ENCODE measurements at places on chromosomes 2 and 18.

- no peak for DNase-seq
Measured at GRCh38 chr2:136246086-136246669, 128.2 kb upstream of the CXCR4 start.

GRCh38 chr2:230267556-230267955, 42.0 kb downstream of the SP140 start:
- DNase-seq, result no peak

DNA sequence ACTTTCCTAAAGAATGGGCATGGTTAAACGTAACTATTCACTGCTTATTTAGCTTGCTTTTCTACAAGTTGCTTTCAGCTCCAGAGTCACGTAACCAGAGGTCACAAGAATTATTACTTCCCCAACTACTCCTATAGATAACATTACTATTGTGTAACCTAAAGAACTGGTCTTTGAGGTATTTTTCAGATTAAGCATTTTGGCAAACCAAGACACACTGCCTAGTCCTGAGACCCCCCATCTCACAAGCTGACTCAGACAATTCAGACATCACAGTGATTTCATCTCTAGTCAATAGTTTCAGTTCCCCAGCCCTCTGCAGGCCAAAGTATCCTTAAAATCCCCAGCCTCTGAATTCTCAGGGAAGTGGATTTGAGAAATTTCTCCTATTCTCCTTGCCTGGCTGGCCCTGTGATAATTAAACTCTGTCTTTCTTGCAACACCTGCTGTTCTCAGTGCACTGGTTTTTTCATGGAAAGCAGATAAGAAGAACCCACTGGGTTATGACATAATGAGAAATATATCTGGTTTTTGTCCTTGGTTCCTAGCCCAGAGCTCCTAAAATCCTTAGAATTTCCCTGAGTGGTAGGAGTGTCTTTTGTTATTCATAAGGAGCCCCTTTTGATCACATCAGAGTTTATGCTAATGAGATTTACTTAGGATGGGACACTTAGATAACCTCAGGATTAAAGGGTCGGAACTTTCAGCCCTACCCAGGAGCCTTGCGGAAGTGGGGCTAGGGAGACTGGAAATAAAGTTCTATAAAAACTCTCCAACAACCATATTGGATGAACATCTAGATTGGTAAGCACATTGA, 1310.8 kb upstream of the CHAC2 start:
- no peak for DNase-seq

DNA sequence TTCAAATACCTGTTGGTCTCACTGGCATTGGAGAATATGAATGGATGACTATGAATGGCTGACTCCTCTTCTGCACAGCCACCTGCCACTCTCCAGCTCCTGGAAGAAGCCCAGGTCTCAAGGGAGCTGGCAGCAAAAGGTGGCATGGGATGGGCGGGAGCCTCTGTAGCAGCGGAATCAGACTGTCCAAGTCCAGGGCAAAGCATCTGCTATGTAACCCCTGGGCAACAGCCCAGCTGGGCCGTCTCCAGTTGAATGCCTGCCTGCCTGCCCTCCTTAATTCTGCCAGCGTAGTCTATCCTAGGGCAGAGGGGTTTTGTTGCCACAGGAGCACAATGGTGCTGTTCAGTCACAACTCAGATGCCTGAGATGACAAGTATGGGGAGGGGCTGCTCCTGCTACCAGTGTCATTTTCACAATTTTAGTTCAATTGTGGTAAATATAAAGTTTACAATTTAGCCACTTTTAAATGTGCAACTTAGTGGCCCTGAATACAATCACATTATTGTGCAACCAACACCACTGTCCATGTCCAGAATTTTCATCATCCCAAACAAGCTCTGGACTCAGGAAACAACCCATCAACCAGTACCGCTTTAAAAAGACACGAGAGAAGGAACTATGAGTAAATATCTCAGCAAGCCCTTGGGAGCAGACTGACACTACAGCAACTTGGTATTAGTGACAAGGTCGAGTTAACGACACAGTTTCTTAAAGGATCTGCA, 115.2 kb downstream of the MYO5B start:
- DNase-seq, result peak; percentile 60

DNA sequence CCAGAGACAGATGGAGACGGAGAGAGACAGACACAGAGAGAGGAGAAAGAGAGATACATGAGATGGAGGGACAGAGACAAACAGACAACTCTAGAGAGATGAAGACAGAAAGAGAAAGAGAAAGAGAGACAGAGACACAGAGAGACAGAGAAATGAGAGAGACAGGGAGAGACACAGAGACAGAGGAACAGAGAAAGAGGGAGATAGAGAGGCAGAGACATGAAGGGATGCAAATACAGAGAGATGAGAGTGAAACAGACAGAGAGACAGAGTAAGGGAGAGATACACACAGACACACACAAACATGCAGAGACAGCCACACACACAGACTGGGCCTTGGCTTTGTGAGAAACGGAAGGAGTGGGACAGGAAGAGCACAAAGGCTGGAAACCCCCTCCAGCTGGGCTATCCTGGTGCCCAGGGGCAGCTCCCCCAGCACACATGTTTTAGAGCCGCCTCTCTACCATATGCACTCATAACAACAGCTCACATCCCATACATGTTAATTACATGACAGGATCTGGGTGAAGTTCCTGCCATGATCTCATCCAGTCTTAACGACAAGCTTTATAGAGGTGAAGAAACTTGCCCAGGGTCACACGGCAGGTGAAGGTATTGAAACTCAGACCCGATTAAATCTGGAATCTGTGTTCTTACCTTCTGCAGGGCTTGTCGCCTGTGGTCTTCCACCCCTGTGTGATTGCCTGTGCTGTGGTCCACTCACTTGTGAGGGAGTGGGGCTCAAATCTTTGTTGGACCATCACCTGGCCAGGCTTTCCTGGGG, 32.4 kb downstream of the IL18R1 start:
- no peak for DNase-seq
